ENCODE measurements at places on chromosomes 11 and 22.

DNA sequence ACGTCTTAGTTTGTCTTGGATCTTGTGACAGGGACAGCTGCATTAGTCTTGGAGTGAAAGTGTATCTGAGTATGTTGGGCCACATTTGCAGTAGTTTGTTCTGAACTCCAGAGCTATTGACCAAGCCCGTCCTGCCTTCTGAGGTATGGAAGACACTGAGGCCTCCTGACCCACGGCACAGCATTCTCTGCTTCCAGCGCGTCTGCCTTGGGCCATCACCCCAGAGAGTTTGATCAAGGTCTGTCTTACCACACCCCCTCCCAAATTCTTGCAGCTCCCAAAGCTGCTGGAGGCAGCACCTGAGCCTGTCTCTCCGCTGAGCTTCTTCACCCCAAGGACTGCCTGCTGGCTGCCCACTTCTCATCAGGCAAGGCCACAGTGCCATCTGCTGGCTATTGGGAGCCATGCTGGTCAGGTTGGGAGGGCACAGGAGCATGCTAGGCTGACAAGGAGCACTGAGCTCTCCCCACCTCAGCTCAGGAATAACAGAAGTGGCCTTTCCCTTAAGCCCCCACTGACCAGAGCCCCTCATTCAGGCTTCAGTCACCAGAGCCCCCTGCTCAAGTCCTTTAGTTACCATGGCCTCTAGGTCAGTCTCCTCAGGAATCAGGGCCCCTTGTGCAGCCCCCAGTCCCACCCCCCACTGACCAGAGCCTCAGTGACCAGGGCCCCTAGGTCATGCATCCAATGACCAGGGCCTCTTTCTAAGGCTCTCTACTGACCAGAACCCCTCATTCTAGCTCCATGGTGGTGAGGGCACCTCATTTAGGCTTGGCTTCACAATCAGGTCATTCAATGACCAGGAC is 27.2 kb upstream of the SMPD1 start:
- H3K36me3 ChIP-seq: no peaks in the 10 kb centered on the region
- H3K27ac ChIP-seq: no peak overlapping the region
- no peaks in the 10 kb centered on the region for H3K27me3 ChIP-seq
- no peak overlapping the region for H3K4me3 ChIP-seq
- peak; percentile 78 for DNase-seq

- H3K4me1 ChIP-seq: no peaks in the 10 kb centered on the region
- no peak overlapping the region for H3K27ac ChIP-seq
- peaks cover 2% of the 10 kb centered on the region for H3K27me3 ChIP-seq
- no peak for DNase-seq
- no peak overlapping the region for H3K4me3 ChIP-seq
Measured at GRCh38 chr11:105867742-105868141, 154.3 kb downstream of the MSANTD4 start.

DNA sequence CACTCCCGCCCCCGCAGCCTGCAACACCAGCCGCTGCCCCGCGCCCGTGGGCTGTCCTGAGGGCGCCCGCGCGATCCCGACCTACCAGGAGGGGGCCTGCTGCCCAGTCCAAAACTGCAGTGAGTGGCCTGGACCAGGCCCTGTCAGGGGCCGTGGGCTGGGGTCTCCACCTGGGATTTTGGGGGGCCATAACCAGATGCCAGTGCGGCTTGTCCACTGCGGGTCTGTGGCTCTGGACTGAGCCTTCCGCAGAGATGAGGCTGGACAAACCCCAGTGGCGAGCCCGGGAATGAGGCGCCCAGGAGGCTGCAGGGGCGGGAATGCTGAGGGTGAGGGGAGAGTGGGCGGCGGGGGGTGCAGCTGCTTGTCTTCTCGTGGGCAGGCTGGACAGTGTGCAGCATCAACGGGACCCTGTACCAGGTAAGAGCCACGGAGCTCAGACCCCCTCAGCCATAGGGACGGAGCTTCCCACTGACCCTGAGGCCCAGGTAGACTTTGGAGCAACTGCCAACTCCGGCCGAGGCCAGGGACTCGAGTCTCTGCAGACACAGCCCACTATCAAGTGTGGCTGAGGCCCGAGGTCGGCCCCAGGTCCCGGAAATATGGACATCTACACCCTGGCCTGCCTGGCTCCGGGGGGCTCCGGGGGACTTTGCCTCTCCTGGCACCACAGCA is 24.8 kb upstream of the MUC5B start:
- no peaks in the 10 kb centered on the region for H3K4me1 ChIP-seq
- H3K27ac ChIP-seq: no peak overlapping the region
- H3K36me3 ChIP-seq: no peaks in the 10 kb centered on the region
- no peak for DNase-seq
- H3K4me3 ChIP-seq: no peak overlapping the region

GRCh38 chr11:2215230-2215560 is 43.6 kb upstream of the TH start:
- DNase-seq: no peak
- peaks cover 4% of the 10 kb centered on the region for H3K27me3 ChIP-seq
- H3K4me1 ChIP-seq: peaks cover 19% of the 10 kb centered on the region

- H3K4me1 ChIP-seq: no peaks in the 10 kb centered on the region
- H3K27me3 ChIP-seq: no peaks in the 10 kb centered on the region
- no peak for DNase-seq
- H3K36me3 ChIP-seq: no peaks in the 10 kb centered on the region
Measured at GRCh38 chr11:11293798-11294550, 59.1 kb downstream of the CSNK2A3 start.

GRCh38 chr22:21014726-21015465 is at the start of gene P2RX6:
Gene P2RX6, plus strand, starts transcription at chr22:21015165. Its CDS starts 10 bp downstream, at chr22:21015175.
- peaks cover 16% of the 10 kb centered on the region for H3K4me1 ChIP-seq
- H3K27ac ChIP-seq: peak within 1 kb of the TSS; percentile 78
- no peaks in the 10 kb centered on the region for H3K36me3 ChIP-seq

DNA sequence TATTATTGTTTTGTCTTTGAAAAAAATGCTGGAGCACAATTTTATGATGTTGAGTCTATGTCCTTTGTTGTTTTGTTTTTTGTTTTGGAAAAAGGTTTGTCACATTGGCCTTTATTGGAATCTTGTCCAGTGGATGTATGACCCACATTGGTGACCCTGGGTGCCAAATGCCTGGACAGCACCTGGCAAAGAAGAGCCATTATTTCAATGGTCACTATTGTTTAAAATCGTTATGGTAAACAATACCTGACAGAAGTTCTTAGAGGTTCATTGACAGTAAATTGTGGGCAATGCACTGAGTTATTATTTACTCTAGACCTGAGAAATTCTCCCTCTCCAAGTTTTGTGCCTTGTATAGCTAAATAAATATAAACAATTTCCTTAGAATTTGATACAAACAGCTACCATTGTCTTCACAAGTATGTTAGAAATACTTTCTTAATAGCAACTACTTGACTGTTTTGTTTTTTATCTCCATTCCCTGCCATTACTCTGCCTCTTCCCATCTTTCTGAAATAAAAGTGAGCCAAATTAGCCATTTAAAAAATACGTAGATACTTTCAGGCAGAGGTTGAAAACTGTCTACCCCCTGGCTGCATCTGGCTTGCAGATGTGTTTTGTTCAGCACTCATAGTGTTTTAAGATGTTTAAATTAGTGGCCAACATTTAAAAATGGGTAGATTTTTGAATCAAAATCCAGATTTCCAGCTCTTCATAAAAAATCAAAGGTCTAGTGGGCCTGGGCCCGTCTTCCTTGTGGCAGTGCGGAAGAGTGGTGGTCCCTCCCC is 39.9 kb downstream of the BMAL1 start:
- peaks cover 12% of the 10 kb centered on the region for H3K36me3 ChIP-seq
- H3K4me1 ChIP-seq: peaks cover 48% of the 10 kb centered on the region
- H3K4me3 ChIP-seq: no peak overlapping the region

DNA sequence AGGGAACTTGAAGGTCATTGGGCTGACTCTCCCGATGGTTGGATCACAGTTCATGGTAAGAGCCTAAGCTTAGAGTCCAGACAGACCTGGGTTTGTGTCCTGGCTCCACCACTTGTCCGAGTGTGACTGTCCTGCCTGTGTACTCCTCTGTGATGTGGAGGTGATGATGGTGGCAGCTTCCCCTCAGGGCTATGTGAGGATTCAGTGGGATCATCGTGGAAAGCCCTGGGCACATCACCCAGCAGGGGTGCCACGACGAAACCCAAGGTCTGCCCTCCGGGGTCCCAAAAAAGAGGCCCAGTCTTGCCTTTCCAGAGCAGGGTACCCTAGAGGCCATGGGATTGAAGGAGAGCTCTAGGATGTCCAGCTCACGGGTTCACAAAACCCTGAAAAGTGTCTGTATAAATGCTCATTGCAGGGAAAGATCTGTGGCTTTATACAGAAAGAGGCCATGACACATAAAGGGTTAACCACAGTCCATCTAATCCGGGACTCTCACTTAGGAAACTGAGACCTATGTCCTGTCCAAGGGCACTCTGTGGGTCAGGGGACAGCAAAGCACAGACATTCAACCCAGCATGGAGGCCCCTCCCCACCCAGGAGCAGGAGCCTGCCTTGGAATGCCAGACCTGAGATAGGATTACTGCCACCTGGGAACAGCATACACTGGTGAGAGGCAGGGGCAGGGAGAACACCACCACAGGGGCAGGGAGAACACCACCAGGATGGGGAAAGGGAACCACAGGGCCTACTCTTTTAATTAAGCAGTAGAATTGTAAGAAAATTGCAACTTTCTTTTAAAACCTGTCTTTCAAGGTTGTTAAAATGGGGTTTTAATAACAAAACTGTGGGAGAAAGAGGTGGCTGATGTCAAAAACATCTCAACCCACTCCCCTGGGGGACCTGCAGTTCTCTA is 51.3 kb downstream of the IGLL5 start:
- DNase-seq: no peak
- H3K27ac ChIP-seq: no peak overlapping the region
- H3K4me1 ChIP-seq: peaks cover 11% of the 10 kb centered on the region
- H3K36me3 ChIP-seq: no peaks in the 10 kb centered on the region

GRCh38 chr11:47233989-47234668 is 14.5 kb downstream of the ACP2 start:
- H3K4me3 ChIP-seq: peak overlapping the region; percentile 46
- H3K4me1 ChIP-seq: peaks cover 34% of the 10 kb centered on the region
- no peaks in the 10 kb centered on the region for H3K27me3 ChIP-seq
- DNase-seq: peak; percentile 27
- peaks cover 45% of the 10 kb centered on the region for H3K36me3 ChIP-seq

DNA sequence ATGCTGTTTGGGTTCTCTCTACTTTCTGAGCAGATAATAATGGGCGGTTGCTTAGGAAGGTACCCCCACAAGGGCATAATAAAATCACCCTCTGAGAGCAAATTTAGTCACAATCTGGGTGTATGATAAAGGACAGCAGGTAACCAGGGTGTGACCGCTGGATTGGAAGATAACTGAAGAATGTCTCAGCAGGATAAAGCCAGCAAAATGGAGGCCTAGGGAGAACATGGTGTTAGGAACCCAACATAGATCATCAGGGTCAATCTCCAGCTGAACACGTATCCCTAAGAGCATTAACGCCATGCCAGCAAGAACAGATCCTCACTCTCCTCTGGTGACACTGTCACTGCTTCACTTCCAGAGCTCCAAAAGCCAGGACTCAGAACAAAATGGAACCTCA is 64.5 kb upstream of the SCUBE2 start:
- no peak overlapping the region for H3K27ac ChIP-seq
- H3K4me3 ChIP-seq: no peak overlapping the region
- no peaks in the 10 kb centered on the region for H3K27me3 ChIP-seq
- peaks cover 48% of the 10 kb centered on the region for H3K36me3 ChIP-seq

- no peaks in the 10 kb centered on the region for H3K4me1 ChIP-seq
- H3K27me3 ChIP-seq: no peaks in the 10 kb centered on the region
- no peak for DNase-seq
- no peaks in the 10 kb centered on the region for H3K36me3 ChIP-seq
- no peak overlapping the region for H3K4me3 ChIP-seq
Measured at GRCh38 chr11:121870206-121871045, 245.6 kb downstream of the BLID start.

DNA sequence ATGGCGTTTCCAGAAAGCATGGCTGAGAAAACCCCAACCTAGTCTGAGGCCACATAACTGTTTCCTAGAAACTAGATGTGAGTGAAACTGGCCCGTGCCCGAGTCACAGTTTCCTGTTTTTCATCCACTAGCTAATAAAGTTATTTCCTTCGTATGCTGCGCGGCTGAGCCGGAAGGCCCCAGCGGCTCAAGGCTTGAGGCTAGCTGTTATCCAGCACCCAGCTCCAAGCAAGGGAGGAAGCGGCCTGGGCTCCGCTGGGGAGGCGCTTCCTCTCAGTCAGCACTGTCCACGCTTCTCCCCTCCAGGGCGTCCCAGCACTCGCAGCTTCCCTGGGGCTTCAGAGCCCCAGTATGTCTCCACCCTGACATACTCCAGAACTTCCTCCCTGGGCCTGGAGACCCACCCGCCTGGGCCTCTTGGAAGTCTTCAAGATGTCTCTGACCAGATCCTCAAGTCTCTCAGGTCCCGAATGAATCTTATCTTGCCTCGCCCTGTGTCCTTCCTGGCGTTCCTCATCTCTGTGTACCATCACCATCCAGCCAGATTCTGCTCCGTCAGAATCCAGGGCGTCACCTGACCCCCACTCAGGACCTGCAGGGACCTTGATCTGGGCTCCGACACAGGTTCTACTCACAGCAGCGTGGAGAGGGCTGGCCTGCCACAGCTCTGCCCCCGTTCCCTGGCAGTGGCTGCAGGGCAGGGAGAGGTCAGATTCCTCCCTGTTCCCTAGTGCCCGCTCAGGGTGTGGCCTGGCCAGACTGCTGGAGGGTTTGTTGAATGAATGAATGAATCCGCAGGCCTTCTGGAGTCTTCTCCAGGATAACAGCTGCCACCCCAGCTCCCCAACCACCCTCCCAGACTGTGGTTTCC is 81.9 kb downstream of the LRRC32 start:
- DNase-seq: peak; percentile 44
- no peaks in the 10 kb centered on the region for H3K36me3 ChIP-seq

- H3K27me3 ChIP-seq: peaks cover 4% of the 10 kb centered on the region
- H3K4me1 ChIP-seq: peaks cover 19% of the 10 kb centered on the region
- H3K4me3 ChIP-seq: no peak within 1 kb of the TSS
- H3K27ac ChIP-seq: no peak within 1 kb of the TSS
Measured at GRCh38 chr11:85685820-85686459, at the start of gene CCDC89. Gene CCDC89, minus strand, starts transcription at chr11:85686195. Its CDS starts 65 bp downstream, at chr11:85686130.

- no peak overlapping the region for H3K27ac ChIP-seq
- H3K27me3 ChIP-seq: no peaks in the 10 kb centered on the region
- DNase-seq: no peak
- H3K4me1 ChIP-seq: peaks cover 10% of the 10 kb centered on the region
- no peaks in the 10 kb centered on the region for H3K36me3 ChIP-seq
- no peak overlapping the region for H3K4me3 ChIP-seq
Measured at GRCh38 chr11:110362971-110363509, 66.6 kb upstream of the RDX start.

GRCh38 chr11:110371084-110371483 is 58.7 kb upstream of the FDX1 start:
- no peak overlapping the region for H3K27ac ChIP-seq
- H3K36me3 ChIP-seq: no peaks in the 10 kb centered on the region
- no peak for DNase-seq

DNA sequence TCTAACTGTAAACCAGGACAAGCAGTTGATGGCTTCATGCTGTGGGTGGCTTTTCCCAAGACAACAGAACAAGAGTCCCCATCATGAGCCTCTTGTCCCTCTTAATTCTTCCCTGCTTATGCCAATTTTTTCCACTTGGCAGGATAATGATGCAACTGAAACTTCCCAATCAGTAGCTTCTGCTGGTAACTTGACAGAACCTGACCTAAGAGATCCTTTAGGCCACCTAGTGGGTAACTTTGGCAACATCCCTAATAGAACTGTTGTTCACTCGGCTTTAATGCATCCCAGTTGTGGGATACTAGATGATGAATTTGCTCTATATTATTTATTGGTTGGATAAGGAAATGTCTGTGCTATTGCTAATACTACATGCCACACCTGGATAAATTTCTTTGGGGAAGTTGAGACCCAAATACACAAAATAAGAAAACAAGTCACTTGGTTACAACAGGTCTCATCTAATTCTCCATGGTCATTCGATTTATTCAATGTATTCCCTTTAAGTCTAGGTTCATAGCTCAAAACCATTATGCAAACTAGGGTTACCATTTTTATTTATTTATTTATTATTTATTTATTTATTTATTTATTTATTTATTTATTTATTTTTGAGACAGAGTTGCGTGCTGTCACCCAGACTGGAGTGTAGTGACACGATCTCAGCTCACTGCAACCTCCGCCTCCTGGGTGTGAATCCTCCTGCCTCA is 41.4 kb upstream of the NFAM1 start:
- peaks cover 20% of the 10 kb centered on the region for H3K27me3 ChIP-seq
- peaks cover 12% of the 10 kb centered on the region for H3K4me1 ChIP-seq
